ENCODE measurements at places on chromosomes 5 and 9.

DNA sequence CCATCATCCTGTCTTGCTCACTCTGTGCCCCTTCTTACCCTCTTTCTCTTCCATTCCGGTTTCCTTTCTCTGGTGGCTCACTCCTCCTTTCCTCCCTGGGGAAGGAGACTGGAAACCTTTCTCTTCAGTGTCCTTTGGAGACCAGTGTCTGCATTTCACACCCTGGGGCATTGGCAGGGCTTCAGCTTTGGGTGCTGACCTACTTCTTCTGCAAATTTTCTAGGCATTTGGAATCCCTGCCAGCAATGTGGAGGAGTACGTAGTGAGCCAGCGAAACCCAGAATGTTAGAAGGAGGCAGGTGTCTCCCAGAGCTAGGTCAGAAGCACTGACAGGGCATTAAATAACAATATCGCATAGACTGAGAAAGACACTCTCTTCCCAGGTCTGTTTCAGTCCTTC is 122.2 kb downstream of the SLC28A3 start:
- no peak for DNase-seq

DNA sequence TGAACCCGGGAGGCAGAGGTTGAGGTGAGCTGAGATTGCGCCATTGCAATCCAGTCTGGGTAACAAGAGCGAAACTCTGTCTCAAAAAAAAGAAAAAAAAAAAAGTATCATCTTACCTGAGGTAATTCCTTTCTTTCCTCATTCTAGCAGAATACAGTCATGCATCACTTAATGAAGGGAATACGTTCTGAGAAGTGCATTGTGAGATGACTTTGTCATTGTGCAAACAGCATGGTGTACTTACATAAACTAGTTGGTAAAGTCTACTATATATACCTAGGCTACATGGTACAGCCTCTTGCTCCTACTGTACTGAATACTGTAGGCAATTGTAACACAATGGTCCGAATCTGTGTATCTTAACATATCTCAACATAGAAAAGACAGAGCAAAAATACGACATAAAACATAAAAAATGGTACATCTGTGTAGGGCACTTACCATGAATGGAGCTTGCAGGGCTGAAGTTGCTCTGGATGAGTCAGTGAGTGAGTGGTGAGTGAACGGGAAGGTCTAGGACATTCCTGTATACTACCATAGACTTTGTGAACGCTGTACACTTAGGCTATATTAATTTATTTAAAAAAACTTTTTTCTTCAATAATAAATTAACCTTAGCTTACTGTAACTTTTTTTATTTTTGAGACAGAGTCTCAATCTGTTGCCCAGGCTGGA is 100.4 kb downstream of the GLDC start:
- DNase-seq, result no peak

DNA sequence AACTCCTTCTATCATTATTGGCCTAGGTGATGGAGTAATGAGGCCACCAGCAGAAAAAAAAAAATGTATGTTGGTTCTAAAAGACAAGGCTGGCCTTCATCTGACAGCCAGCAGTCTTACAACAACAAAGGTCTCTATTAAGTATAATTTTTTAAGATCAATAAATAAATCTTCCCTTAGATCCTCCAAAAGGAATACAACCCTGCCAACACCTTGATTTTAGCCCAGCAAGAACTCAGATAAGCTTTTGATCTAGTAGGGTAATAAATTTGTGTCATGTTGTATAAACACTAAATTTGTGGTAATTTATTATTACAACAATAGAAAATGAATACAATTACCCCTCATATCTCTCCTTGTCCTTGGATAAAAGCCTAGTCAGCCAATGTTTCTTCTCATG is 633.2 kb upstream of the FAM174A start:
- DNase-seq, result no peak

- no peak for DNase-seq
Measured at GRCh38 chr5:40333459-40334241, 346.1 kb upstream of the PTGER4 start.

DNA sequence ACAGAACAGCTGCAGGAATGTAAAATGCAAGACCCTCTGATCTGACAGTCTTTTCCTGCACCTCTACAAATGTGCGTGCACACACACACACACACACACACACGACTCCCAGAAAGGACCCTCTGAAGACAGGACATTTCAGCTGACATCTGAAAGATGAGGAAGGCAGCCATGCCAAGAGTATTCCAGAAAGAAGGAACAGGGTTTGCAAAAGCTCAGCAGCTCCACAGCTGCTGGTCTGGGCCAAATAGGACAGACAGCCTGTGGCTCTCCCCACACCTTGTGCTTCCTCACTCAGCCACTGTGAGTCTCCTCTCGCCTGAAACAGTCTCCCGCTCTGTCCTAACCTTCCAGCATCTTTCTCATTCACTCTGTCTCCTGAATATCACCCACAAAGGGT is 189.0 kb downstream of the PALM2AKAP2 start:
- no peak for DNase-seq

- no peak for DNase-seq
Measured at GRCh38 chr5:121500310-121500709, 351.4 kb upstream of the FTMT start.

DNA sequence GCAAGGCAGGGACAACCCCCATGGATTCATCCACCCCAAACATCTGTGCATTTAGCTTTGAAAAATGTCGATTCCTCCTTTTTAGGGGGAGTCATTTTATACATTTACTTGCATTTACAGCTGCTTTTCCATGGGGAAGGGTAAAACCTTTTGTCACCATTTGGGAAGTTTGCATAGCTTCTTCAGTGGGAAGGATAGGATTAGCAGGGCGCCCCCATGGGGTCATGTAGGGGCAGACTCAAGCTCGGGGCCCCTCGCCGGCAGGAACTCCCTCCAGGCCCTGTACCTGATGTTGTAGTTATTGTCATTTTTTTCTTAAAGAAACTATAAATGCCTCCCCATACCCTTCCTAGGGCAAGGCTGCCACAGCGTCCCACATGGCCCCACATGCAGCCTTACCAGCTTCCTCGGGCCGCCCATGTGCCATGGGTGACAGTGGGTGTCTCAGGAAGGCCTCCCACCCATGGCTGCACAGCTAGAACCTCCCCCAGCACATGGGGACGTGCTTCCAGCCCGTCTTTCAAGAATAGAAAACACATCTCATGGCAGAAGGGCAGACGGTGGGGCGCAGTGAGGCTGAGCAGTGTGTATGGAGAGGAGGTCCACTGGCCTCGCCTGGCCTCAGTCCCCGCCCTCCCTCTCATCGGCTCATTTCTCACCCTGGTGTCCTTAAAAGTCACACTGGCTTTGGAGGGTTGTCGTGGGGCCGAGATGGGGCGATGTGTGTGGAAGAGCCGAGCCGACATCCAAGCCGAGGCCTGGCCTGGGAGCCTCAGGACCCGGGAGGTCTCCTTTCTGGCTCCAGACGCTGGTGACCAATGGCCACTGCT is 76.1 kb upstream of the OTULINL start:
- no peak for DNase-seq

DNA sequence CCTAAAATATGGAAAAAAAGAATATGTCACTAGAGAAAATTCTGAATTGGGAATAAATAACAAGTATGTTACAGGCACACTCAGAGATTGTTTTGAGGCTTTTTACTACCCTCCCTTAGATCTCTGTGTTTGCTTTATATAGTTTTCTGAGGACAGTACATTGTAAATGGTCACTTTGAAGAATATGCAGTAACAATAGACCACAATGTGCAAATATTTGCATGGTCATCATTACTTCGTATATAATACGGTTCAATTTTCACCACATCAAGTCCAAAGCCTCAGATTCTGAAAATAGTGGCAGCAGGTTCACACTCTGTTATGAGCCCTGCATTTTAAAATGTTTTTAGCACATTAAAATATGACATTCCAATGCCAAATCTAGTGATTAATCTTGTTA is 238.6 kb downstream of the ADAMTS6 start:
- DNase-seq, result no peak

Measured in activated CD4-positive, alpha-beta T cell treated with anti-CD3 and anti-CD28 coated beads for 1 hour (primary cell).